Hepatic stellate cell (primary cell): ENCODE measurements at places on chromosomes 16 and 17.

DNA sequence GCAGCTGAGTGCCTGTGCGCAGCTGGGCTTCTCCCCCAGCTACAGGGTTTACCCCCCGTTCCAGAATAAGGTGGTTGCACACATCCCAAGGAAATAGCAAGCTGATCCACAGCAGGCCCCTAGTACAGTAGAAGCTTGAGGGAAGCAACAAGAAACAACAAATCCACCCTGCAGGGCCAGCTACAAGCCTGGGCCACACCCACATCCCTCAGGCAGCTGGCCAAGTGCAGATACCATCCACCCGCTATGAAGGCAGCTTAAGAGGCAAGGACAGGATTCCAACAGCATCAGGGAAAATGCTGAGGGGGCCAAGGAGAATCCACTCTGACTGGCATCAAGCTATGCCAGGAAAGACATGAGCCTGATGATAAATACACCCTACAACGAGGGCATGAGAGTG, 66.9 kb upstream of the RCVRN start:
- no peak for DNase-seq

DNA sequence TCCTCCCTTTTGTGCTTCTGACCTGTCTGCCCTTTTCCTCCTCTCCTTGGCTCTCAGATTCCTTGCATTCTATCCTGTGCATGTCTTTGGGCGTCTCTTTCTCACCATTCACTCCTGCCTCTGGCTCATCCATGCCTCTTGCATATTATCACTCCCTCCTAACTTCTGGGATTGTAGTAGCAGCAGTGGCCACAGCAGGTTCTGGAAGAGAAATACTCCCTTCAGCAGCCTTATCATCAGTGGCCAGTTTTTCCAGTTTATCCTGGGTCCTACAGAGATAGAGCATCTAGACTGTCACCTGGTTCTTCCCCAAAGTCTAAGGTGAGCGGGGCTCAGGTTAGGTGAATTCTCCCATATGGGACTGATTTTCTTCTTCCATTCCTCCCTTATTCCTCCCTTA, 354.0 kb upstream of the CCL2 start:
- DNase-seq, result no peak

GRCh38 chr17:19410875-19411620, at the start of gene RNF112:
TSS of gene RNF112 (plus strand) at chr17:19411232. CDS start at chr17:19411409, 177 bp downstream.
- peak; percentile 65 for DNase-seq

GRCh38 chr17:71926746-71927398, 193.9 kb upstream of the SOX9 start:
- no peak for DNase-seq

DNA sequence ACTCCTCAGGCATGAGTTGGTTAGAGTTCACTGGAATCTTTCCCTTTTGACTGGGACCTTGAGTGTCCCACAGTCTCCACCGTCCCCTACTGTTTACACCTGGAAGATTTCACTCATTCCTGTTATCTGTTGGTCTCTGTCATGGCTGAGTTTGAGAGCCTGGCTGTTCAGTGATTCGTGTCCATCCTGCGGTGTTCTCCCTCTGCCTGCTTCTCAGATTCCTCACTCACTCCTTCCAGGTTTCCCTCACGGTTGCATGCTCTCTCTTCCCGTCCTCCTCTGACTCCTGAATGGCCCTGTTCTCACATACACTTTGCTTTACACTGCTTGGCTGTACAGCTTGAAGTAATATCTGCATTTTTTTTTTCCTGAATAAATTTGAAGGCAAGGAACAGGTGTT, 24.5 kb downstream of the OR1D5 start:
- no peak for DNase-seq

- no peak for DNase-seq
Observed at GRCh38 chr17:15000661-15001060, 264.5 kb downstream of the PMP22 start.

- DNase-seq, result no peak
Observed at GRCh38 chr17:44628243-44629188, 27.8 kb upstream of the MEIOC start.

- no peak for DNase-seq
Observed at GRCh38 chr17:6240601-6241000, 170.4 kb downstream of the WSCD1 start.

DNA sequence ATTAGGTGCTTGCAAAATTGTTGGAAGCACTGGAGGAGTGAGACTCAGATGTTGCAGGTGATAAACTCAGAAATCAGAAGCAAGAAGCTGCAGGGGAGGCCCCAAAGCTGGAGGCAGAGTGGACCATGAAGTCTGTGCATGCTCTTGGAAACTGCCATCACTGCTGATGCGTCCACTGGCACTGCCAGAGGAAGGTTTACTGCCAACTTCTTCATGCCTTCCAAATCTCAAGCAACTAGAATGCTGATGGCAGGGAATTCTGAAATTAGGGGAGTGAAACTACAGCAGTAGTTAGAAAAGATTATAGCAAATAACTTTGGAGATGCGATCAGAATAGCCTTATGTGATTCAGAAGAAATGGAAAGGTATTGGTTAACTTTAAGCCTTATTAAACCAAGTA, 277.1 kb upstream of the SDK2 start:
- no peak for DNase-seq

DNA sequence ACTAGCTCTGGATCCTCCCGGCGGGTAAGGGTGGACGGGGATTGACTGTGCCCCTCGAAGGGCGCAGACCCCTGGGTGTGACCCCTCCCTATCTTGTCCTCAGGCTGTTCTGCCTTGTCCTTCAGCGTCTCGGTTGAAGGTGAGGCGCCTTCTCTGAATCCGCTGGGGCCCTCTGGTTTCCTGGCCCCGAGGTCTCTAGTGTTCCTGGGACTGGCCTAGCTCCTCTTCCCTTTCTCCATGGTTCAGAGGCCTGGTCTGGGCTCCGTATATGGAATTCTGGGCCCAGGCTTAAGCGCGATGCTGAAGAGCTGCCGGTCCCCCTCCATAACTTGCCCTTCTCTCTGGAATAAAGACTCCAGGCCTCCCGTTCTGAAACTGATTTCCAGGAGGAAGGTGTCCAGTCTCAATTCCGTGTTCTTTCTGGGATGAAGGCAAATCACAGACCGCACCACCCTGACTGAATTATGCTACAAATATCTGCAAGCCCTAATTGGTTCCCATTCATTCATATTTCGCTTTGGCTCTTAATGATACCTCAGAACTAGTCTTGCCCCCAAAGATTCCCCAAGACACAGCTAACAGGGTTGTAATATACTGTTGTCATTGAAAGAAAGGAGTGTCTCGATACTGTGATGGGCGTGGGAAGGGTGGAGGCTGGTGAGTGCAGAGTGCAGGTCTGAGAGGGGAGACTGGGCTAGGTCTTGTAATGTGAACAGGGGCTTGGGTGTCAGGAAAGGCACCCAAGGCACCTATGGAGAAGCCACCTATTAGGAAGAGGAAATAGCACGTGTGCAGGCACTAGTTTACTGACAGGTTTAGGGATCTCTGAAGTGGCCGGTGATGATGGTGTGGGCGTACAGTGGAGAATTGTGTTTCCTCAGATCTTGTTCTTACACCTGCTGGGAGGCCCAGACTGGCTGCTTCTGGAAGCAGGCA, 851 bp downstream of the EDC4 start:
- DNase-seq, result no peak

GRCh38 chr16:55280587-55280986, 43.4 kb upstream of the IRX6 start:
- DNase-seq, result no peak

DNA sequence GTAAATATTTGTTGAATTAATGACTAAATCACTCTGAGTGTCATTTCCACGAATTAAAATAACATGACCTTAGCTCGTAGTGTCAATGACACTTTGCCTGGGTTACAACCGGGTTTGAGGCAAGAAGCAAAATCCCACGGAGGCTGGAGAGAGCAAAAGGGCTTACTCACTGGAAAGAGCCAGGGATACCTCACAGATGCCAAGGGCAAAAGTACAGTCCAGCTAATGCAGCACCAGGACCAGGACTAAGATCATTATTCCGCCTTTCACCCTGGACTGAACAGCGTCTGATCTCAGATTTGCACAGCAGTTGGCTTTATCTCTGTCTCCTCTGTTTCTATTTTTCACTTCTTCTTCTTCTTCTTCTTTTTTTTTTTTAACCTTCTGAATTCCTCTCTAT, 175.5 kb downstream of the SHISA9 start:
- DNase-seq, result no peak

DNA sequence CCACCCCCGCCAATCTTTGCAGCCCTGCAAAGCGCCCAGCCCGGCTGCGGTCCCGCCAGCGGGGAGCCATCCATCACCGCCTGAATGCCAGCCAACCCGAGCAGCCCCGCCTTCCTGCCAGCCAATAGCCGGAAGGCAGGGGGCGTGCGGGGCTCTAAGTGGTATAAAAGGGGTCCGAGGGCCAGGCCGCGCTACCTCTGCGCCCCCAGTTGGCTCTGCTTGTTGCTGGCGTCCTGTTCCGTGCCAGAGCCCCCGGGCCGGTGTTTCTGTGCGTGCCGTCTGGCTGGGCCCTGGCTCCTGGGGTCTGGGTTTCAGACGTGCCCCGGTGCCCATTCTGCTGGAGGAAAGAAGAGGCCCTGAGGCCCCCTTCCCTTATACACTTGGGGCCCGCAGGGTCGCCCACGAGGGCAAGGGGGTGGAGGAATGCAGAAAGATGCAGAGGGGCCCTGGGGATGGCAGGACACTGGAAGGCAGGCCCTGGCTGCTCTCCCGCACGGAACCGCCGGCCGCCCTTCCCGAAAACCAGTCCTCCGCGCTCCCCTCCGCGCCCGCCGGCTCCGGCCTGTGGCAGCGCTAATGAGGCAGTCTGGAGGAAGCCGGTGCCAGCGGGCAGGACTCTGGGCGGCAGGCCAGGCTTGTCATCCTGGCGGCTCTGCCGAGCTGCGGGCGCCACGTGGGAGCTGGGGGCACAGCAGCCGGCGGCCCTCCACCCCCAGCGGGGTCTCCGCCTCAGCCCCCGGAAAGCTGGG, 14.0 kb downstream of the COPZ2 start:
- DNase-seq, result peak; percentile 65

GRCh38 chr17:1940810-1941185, 84.3 kb downstream of the RTN4RL1 start:
- DNase-seq, result no peak

- DNase-seq, result no peak
Observed at GRCh38 chr17:72189768-72190593, 69.2 kb downstream of the SOX9 start.

DNA sequence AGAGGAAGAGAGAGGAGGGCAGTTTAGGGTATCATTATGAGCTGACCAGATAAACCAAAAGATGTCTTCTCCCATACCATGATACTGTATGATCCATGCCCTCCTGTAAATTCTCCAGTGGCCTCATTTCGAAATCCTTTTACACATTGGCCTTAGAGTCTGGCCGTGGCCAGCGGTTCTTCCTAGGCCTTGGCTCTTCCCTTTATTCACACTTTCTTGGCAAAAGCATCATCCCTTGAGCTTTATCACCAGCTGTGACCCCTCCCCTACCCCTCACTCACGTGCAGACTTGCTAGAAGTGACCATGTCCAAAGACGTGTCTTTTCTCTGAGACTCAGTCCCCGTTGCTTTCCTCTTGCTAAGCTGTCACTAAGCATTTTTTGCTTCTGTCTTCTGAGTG, 22.8 kb downstream of the KATNIP start:
- DNase-seq, result no peak

- no peak for DNase-seq
Observed at GRCh38 chr17:74282587-74283370, 8.7 kb downstream of the DNAI2 start.

GRCh38 chr16:3470723-3471122, 24.6 kb downstream of the C16orf90 start:
- DNase-seq, result no peak

GRCh38 chr16:86614699-86615098, 36.4 kb downstream of the FOXL1 start:
- DNase-seq, result no peak

DNA sequence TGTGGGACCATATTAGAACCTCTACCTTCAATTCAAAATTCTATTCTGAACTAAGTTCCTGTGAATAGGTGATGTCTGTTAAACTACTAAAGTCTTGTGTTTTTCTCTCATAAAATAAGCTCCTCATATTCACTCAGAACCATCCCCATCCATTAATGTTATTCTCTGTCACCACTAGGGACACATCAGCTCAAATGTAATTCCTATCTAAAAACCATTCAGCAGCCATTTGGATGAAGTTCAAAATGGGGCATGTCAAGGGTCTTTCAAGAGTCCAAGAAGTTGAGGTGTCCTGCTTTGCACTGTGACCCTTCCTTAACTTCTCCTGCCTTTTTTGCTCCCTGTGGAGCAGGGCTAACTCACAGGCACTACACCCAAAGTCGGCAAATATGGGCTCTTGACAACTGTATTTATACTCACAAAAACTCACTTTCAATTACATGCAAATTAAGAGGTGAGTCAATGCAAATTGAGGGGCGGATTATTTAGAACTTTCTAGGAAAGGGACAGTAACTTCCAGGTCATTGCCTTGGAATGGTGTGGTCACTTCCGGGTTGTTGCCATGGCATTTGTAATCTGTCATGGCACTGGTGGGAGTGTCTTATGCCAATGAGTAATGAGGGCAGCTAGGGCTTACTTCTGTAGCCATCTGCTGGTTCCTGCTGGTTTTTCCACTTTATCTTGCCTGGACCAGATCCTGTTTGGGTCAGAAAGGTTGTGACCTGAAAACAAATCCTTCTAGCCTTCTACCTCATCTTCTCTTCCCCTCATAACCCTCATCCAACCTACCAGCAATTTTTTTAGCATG, 128.2 kb upstream of the COX10 start:
- no peak for DNase-seq

DNA sequence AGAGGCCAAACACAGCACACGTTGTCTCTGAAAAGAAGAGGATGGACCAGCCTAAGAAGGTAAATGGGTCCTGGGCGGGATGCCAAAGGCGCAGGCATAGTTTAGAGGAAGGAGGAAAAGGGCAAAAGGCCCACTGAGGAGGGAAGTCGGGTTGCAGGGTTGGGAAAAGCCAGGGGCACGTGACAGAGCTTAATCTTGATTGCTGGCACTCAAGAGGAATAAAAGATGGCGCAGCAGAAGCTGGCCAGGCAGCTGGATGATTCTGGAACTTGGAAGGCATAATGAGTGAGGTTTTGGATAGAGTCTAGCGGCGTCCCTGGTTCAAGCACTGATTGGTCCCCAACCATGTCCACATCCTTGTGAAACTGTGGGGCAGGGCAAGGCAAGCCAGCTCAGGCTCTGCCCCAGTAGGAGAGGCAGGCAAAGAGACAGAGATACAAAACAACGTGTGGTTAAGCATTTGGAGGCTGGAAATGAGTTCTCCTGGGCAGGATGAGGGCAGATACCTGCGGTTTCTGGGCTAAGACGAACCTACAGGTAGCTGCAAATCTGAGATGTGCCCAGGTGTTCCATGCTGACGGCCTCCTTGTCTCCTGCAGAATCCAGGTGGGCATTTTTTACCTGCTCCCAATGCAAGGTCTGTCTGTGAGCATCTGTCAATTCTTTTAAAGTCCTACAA, 52.7 kb upstream of the CIBAR2 start:
- DNase-seq, result no peak

DNA sequence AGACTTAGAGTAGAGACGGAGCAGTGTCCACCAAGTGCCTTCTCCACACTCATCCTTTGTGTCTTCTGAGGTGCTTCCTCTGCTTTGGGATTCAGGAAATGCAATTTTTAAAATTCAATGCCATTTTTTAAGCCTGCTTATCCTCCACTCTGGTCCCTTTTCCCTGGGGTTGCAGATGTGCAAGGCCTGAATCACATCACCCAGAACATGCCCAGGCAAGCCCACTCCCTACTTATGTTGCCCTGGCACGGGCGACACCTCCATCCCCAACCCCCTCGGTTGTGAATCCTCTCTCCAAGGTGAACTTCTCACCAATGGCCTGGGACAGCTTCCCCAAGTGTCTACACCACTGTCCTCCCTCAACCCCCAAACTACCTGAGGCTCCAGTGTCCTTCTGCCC, 116.2 kb downstream of the C17orf67 start:
- DNase-seq, result no peak

GRCh38 chr17:19347323-19348080, 15.0 kb downstream of the B9D1 start:
- DNase-seq, result no peak

GRCh38 chr17:1197379-1197778, 17.6 kb upstream of the ABR start:
- DNase-seq, result no peak
